ENCODE measurements at places on chromosomes 13 and 19.
A peak's percentile ranks its signal among the peaks of the same experiment; 100 is the strongest.

DNA sequence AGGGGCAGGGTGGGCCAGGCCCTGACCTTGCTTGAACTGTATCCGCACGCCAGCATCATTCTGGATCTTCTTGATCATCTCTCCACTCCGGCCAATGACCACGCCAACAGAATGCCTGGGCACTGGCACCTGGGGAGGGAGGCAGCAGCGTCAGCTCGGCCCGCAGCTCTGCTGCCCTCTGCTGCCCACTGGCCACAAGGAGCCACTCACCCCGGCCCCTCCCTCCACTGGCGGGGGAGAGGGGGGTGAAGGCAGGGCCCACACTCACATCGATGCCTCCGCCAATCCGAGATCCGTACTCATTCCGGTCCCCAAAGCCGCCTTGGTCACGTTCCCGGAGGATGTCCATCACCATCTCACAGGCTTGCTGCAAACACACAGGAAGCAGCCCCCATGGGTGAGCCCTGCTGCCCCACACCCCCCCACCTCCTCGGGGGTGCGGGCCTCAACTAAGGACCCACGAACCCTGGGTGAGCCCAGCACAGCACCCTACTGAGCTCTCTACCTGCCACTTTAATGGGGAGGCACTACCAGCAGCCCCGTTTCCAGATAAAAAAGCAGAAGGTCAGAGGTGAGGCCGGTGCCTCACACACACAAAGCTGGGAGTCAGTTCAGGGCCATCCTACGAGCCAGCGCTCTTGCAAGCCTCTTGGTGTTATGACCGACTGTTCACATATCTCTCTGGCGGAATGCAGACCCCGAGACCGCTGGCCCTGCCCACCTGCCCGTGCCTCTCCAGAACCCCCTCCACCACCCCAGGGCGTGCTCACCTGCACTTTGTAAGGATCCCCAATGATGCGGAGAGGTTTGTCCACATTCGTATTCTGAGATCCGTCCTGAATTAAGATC, 6.7 kb downstream of the KHSRP start:
- DNase-seq = no peak

DNA sequence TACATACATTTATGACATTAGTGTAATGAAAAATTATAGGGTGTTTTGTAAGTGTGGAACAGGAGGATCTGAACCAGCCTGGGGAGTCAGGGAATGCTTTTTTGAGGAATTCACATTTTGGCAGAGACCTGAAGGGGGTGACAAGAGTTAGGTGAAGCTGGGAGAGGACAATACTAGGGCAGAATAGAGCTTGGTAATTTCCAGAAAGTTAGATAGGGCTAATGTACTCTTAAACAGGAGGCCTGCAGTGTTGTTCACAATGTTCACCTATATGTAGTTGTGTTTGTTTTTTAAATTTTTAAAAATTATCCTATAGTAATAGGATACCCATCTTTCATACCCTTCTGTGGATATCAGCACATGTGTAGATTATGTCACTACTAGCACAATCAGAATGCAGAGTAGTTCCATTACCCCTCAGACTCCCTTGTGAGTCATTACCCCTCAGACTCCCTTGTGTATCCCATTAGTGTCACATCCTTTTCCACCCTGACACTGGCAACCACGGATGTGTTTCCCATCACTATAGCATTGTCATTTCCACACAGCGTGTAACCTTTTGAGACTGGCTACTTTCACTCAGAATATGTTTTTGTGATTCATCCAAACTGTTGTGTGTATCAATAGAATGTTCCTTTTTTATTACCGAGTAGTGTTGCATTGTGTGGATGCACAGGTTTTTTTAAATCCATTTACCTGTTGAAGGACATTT, 43.1 kb downstream of the PCCA start:
- peak; percentile 7 for DNase-seq

DNA sequence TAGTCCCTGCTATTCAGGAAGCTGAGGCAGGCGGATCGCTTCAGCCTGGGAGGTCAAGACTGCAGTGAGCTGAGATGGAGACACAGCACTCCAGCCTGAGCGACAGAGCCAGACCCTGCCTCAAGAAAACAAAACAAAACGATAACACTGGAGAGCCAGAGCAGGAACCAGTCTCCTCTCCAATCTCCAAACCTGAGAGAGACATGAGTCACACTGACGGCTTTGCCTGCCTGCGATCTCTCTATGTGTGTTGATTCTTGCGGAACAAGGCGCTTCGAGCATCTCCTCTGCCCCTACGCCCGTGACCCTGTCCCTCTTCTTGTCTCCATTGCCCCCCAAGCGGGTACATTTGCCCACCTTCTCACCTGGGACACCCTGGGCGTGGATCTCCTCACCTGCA, 15.6 kb downstream of the DPRX start:
- no peak for DNase-seq

DNA sequence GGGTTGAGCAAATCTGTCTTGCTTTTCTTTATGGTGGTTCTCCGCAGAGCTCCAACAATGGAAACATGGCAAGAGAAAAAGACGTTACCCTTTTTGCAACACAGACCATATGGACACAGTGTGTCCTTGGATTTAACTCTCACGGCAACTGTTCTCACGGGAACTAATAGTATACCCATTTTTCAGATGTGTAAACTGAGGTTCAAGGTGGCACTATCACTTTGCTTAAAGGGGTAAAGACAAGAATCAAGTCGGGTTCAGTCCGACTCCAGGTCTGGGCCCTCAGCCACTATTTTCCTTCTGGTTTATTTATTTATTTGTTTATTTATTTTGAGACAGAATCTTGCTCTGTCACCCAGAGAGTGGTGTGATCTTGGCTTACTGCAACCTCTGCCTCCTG, 176.0 kb downstream of the CACNA1A start:
- no peak for DNase-seq

GRCh38 chr19:10517760-10518443, 655 bp upstream of the S1PR5 start:
- DNase-seq = peak; percentile 45

DNA sequence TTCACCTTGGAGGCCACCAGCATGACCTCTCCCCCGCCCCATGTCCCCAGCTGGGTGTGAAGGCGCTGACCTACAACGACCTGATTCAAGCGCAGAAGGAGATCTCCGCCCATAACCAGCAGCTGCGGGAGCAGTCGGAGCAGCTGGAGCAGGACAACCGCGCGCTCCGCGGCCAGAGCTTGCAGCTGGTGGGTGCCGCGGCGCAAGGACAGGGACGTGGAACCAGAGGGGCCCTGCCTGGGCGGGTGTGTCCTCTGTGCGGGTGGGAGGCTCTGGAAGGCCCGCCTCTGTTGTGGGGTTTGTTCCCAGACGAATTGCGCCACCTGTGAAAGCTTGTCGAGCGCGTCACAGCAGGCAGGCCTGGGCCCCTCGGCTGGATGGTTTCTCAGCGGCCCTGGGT, 22.3 kb downstream of the PLEKHJ1 start:
- DNase-seq = no peak

DNA sequence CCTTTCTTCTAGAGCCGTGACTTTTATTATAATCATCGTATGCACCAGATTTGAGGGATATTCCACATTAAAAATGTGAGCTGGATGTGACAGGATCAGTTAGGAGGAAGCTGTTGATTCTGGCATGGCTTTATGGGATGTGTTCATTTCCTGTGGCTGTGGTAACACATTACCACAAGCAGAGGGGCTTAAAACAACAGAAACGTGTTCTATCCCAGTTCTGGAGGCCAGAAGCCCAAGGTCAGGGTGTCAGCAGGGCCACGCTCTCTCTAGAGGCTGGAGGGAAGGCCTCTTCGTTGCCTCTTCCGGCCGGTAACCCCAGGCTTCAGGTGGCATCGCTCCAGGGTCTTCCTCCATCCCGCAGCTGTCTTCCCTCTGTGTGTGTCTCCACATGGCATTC, 14.5 kb downstream of the MED25 start:
- DNase-seq = peak; percentile 51

DNA sequence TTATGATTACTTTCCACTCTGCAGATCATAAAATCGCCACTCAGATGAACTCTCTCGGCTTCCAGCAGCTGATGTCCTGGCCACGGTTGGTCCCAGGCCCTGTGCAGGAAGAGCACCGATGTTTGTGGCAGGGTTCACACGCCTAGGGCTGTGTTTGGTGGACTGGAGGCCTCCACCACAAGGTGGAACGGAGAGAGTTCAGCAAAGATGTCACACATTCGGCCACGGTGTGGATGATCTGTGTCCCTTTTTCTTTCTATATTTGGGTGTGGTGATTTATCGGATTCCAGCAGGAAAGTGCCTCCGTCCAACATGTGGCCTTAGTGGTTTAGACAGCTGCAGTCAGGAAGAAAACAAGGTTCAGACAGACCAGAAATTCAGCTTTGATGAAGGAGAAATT, 521 bp upstream of the SHISA2 start:
- DNase-seq = no peak

- no peak for DNase-seq
Measured at GRCh38 chr19:10019246-10019645, 6.0 kb downstream of the RDH8 start.

GRCh38 chr13:61370520-61370919, 45.1 kb downstream of the PCDH20 start:
- DNase-seq = no peak

DNA sequence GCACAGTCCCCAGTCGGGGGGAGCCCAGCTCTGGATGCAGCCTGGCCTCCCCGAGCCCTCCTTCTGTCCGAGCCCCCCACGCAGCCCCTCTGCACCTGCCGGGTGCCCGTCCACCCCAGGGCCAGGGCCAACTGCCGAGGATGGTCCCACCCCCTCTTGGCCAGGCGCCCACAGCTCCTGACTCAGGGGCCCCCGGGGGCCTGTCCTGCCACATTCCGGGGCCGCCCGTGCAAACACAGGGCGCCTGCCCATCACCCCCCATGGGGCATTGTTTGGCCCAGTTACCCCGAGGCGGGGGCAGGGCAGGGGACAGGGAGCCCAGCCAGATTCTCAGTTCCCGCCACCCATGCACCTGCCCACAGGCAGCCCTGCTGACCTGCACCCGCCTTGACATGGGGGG, 5.3 kb upstream of the TCF3 start:
- DNase-seq = no peak

DNA sequence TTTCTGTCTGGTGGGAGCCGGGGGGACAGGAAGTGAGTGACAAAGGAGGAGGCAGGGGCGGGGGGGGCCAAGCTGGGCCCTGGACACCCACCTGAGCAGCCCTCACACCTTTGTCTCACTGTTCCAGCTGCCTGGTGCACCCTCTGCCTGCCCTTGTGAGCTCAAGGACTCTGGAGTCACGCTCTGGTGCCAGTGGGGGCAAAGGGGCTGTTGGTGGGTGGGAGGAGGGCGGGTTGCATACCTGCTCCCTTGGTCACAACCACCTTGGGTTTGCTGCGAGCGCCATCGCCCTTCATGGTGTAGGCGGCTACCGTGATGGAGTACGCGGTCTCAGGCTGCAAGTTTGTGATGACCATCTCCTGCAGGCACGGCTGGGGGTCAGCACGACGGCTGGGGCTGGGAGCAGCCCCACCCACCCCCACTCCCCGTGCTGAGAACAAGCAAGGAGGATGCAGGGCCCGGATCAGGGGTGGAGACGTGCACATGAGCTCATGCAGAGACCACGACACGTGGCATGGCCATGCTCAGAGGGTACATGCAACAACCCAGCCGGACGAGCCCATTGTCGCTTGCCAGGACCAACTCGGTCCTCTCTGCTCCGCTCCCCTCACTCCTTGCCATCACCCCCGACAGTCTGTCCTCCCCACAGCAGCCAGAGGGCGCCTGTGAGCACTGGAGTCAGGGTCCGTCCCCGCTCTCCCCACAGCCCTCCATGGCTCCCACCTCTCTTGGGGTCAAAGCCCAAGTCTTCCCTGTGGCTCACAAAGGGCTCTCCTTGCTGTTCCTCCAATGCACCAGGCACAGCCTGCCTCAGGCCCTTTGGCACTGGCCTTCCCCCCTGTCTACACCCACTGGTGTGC, 114.9 kb downstream of the PTPRS start:
- no peak for DNase-seq

GRCh38 chr19:14848822-14849221, at the start of gene OR7A10:
Gene OR7A10, minus strand, starts transcription at chr19:14848922. Its CDS starts 7,045 bp downstream, at chr19:14841877.
- DNase-seq = no peak

GRCh38 chr13:72253754-72254153, 386.8 kb upstream of the DACH1 start:
- no peak for DNase-seq
